A549 (cell line): ENCODE measurements at places on chromosomes 3 and 15. TPM values are rescaled to one million over a fixed set of nuclear protein-coding genes. Genes with fewer than 3 reads are reported as not detected.

Gene CPA3
- not detected in 3 replicates for polyA plus RNA-seq

Gene KNG1
- polyA plus RNA-seq: 0.04 TPM in 1 of 3 replicates, not detected in the others

- DNase-seq: no peak
Measured at GRCh38 chr3:100386437-100387074, 14.3 kb downstream of the TOMM70 start.

GRCh38 chr3:49469037-49469935, 781 bp upstream of the DAG1 start:
- peak; percentile 68 for DNase-seq

DNA sequence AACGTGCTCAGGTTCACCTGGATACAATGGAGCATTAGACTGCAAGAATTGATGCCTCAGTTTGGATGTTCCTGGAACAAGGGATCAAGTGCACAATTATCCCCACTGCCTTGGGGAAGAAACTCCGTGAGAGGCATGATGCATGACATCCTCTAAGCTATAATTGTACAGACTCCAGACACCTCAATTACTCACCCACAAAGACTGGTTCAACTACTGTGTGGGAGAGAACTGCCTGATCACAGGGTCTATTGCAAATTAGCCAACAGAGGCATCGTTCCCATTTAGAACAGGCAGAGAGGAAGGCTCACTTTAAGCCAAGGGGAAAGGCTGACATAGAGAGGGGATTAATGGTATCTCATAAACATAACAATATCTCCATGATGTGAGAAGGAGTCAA, 43.5 kb downstream of the ARRDC4 start:
- no peak for DNase-seq

- no peak for DNase-seq
Measured at GRCh38 chr3:40951636-40952035, 247.7 kb upstream of the CTNNB1 start.

DNA sequence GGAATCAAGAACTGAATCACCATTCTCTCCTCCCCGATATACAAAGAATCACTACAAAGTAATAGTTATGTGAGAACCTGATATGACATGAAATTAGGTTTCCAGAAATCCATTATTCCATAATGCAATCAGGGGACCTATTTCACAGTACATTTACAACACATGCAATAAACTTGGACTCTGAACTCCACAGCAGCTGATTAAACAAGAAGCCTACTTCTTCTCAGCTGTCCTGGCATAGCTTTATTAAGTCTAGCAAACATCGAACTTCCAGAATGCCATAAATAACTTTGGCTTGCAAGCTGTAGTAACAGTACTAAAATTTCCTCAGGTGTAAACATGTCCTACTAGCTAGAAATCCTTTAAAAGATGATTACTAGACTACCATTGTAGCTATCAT, 17.8 kb downstream of the PDCD10 start:
- DNase-seq: no peak

GRCh38 chr3:52423173-52423572, 21.7 kb downstream of the SEMA3G start:
- no peak for DNase-seq

- no peak for DNase-seq
Measured at GRCh38 chr3:144221761-144222160, 250.1 kb downstream of the DIPK2A start.

DNA sequence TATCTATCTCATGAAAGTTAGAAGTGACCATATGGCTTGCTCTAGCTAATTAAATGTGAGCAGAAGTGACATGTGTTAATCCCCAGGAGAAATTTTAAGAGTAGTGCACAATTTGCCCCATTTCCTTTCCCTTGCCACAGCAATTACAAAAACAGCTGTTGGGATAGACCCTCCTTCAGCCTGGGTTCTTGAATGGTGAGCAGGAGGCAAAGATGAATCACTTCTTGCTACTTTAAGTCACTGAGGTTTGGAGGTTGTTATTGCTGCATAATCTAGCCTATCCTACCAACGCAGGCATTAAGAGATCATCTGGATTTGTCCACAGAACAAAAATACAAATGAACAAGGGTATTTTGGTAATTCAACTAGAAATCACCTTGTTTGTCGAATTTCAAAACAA, 51.7 kb upstream of the CAPN7 start:
- DNase-seq: no peak

GRCh38 chr3:188286087-188286513, 132.1 kb downstream of the LPP start:
- DNase-seq: no peak
